GM19239 (cell line): ENCODE measurements at places on chromosomes 5 and 9.

GRCh38 chr5:116947691-116948528 is 373.3 kb upstream of the SEMA6A start:
- peak; percentile 36 for DNase-seq

DNA sequence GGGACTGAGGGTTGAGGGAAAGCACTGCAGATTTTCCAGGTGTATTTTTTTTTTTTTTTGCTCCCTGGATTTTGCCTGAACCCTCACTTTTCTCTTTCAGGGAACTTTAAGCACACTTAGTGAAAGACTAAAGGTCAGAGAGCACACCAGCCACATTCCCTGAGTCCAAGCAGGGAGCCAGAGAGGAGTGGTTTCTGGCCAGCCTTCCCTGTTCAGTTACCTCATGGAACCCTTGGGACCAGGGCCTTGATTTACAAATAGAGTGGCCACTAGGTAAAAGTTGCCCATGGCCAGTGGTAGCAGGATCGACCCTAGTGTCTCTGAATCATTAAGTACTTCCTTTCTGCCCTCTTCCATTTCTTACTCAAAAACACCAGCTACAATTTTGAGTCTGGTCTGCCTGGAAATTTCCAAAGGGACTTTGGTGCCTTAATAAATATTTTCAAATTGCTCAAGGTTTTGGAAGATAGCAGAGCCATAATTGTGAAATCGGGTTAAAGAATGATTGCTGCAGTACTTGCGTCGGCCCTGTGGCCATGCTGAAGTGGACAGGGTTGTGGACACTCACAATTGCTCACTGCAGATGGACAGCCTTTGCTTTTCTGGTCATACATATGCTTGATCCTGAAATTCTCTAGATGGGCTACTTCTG is 14.5 kb downstream of the PALM2AKAP2 start:
- no peak for DNase-seq

DNA sequence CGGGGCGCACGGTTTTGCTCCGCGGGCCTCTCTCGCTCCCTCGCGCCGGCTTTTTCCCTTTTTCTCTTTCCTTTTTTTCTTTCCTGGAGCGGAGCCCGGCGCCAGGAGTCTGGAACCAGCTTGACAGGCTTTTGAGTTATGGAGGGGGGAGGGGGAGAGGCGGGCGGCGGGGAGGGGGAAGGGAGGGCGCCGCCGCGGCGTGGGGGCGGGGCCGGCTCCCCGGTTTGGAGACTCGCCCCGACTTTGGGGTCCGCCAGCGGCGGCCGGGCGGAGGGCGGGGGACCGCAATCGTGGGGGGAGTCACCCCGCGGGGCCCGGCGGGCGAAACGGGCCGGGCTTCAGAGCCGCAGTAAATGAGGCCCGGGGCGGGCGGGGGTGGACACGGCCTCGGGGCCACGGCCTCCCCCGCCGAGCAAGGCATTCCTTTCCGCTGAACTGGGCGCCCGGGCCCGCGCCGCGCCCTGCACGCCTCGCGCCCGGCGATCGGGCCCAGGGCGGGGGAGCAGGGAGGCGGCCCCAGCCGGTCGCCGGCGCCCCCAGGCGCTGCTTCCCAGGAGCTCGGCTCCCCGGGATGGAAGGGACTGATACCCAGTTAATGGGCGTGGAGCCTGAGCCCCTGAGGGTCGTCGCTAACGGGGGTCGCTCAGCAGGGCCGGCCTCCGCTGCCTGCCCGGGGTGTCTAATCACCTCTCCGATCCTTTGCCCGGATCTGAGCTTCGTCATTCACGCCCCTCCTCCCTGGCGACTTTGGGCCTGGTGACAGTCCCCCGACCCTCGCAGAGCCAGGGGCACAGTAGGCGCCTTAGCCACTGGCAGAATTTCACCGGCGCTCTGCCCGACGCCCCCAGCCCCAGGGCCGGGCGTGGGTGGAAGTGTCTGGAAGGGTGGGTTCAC is 138.1 kb downstream of the C9orf50 start:
- no peak for DNase-seq

DNA sequence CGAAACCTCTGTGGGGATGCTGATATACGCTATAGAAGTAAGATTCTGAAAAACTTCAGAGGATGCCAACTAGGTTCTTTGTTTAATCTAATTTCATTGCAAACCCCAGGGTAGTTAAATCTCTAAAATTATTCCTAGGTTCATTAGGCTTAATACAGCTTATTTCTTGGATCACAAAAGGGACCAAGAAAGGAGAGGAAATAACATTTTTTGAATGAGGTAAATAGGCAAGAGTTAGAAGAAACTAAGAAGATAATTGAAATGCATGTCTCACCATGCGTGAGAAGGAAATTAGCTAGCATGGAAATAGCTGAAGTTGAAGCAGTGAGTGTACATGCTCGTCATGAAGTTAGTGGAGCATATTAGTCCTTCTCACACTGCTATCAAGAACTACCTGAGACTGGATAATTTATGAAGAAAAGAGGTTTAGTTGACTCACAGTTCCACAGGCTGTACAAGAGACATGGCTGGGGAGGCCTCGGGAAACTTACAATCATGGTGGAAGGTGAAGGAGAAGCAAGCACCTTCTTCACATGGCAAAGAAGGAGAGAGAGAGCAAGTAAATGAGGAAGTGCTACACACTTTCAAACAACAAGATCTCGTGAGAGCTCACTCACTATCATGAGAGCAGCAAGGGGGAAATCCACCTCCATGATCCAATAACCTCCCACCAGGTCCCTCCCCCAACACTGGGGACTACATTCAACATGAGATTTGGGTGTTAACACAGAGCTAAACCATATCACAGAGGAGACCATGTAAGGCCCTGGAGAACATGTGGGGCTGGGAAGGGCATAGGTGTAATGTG is 125.1 kb upstream of the OSMR start:
- DNase-seq = no peak

- no peak for DNase-seq
Observed at GRCh38 chr5:100574716-100575115, 39.5 kb downstream of the FAM174A start.

DNA sequence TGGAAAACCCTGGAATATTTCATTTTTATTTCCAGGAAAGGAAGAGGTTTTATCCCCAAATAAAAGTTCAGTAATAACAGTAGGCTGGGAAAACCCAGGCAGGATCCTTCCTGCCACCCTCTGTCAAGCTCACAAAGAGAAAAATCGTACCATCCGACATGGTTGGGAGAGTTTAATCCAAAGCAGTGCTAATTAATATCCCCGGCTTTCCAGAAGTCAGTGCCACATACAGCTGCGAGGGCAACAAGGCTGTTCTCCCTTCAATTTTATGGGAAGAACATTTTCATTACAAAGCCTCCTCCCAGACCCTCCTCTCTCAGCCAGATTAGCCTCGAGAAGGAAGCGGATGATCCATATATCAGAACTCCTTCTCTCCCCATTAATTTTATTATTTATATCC is 95.5 kb downstream of the PAX5 start:
- DNase-seq = no peak

DNA sequence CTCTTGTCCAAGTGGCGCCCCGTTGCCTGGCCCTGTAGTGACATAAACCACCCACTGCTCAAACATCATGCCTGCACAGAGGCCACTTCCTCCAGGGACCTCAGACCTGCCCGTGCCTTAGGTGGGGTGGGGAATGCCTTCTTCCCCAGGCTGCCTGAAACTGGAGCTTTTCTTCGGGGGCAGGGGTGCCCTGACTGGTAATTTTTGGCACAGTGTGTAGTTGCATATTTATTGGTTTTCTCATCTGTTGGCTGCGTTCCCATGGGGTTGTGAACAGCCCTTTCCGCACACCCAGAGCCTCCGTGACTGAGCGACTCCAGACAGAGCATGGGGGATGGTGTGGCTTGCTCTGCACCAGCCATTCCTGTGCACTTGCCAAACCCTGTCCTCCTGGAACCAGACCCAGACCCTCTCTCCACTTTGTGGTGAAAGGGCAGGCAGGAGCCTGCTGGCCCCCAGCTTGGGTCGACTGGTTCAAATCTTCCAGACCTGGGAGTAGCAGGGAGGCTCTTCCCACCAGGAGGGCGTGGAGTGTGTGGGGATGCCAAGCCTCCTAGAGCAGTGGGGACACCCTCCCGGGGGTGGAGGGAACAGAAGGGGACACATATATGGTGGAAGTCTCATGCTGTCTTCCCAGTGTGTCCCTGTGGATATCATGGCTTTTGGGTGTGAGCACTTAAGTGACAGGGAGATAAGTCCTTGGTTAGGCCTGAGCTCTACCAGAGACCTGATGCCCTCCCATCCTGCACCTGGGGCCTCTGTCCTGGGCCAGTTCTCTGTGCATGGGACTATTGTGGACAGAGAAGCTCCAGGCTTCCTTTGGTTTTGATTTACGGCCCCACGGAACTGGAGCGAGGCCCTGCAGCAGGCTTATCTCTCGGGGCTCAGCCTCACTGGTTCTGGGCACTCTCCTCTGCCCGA is 39.6 kb downstream of the WNK2 start:
- no peak for DNase-seq

GRCh38 chr9:69317894-69318293 is 7.1 kb upstream of the ENTREP1 start:
- no peak for DNase-seq

DNA sequence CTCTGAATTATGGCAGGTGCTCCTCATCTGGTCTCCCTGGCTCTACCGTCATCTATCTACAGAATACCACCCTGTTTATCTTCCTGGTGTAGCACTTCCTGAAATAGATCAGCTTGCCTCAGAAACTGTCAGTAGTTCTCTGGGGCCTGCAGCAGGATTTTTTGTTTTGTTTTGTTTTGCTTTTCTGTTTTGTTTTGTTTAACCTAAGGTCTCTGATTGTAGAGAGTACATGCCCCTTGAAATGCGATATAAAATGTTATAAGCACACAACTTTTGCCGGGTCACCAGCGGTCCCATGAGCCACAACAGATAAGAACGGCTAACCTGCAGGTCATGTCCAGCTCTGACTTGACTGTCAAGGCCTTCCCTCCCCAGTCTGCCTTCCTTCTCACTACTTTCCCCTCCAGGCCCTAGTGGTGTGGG is 26.6 kb upstream of the CREBRF start:
- no peak for DNase-seq

GRCh38 chr5:61362796-61363368 is 30.8 kb downstream of the ZSWIM6 start:
- DNase-seq = no peak

DNA sequence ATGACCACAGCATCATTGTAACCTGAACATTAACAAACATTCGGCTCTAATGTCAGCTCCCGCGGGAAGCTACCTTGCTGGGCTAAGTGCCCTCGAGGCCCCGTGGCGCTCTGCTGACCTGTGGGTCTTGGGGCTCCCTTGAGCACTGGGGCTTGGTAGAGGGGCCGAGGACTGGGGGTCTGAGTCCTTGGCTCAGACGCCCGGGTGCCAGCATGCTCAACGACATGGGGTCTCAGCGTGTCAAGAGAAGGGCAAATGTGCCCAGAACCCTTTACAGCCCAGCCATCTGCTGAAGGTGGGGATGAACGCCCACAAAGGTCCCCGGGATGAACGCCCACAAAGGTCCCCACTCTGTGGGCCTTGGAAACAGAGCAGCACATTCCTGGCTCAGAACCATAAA is 39.7 kb upstream of the SARDH start:
- DNase-seq = no peak

GRCh38 chr9:6973762-6974161 is 216.0 kb downstream of the KDM4C start:
- DNase-seq = peak; percentile 15

DNA sequence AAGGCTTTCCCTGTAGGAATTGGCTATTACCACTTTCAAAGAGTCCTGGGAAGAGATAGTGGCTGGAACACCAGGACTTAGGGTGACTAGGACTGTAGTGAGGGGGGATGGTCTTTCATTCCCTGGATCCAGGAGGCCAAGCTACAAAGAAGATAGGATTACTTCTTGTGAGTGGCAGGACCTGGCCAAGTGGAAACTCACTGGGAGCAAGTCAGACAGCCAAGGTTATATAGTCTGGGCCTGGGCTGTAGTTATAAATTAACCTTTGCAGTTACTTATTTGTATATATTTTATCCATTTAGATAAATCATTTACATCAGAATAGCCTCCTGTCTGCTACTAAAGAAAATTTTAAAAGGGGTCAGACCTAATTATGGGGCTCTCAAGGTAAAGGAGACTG is 124.3 kb downstream of the TLR4 start:
- DNase-seq = no peak

DNA sequence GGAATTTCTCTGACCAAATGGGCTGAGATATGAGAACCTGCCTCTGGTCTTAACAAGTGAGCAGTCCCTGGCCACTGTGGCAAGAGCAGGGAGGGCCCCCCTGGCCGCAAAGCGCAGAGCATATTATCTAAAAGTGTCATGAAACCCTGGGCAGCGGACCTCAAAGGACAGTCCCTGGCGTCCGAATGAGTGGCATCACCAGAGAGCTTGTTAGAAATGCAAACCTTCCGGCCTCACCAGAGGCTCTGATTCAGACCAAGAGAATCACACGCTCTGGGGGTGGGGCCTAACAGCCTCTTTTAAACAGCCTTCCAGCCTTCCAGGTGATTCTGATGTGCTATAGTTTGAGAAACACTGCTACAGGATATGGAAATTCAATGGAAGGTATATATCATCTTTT is 10.9 kb downstream of the PTPN3 start:
- no peak for DNase-seq

DNA sequence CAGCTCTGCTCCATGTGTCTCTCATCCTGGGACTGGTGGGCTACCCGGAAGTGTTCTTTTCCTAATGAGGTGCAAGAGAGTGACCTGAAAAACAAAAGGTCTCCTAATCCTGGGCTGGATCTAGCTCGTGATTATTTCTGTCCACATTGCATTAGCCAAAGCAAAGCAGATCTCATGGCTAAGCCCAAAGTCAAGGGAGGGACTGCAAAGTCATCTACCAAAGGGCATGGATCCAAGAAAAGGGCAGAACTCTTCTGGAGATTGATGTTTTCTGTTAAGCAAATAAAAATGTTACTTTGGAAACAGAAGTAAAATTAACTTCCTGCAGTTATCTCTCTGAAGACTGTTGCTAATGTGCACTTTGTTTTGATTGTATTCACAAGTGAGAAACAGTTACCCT is 225.2 kb downstream of the CFAP90 start:
- no peak for DNase-seq

GRCh38 chr5:75668445-75668844 is 48.8 kb downstream of the POC5 start:
- DNase-seq = no peak
